ENCODE measurements at places on chromosomes 2 and 18.

DNA sequence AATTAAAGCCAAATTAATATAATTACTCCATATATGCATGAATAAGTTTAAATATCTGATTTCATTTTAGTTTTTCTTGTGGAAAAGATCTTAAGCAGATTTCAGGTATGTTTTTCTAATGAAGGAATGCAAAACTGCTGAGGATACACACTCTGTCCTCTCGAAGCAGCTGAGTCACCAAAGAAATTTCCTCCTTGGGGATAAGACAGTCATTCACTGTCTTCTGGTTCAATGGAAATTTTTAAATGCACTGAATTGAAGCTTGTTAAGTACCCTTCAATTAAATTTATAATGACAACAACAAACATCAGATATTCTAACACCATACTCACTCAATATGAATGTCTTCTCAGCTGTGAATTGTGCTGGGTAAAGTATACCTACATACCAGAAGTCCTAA lies 101.5 kb upstream of the DNER start:
- DNase-seq: no peak

GRCh38 chr2:197804758-197805714 lies 643 bp downstream of the PLCL1 start:
- DNase-seq: peak; percentile 10

DNA sequence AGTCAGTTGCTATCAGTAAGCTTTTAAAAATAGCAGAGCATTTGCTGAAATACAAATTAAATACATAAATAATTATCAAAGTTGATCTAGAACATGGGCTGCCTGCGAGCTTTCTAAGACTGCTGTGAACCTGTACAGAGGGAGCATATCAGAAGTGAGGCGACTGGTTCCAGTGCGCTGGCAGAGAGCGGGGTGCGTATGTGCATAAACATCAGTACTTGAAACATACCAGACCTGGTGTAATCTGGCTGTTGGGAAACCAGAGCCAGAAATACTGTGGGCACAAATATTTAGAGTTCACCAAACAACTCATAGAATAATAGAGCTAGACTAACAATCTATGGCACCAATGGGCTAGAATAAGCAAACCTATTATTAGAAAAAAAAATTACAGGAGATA lies 27.3 kb downstream of the PDIA6 start:
- DNase-seq: no peak

- DNase-seq: no peak
Observed at GRCh38 chr2:118856978-118857676, 9.7 kb upstream of the EN1 start.

DNA sequence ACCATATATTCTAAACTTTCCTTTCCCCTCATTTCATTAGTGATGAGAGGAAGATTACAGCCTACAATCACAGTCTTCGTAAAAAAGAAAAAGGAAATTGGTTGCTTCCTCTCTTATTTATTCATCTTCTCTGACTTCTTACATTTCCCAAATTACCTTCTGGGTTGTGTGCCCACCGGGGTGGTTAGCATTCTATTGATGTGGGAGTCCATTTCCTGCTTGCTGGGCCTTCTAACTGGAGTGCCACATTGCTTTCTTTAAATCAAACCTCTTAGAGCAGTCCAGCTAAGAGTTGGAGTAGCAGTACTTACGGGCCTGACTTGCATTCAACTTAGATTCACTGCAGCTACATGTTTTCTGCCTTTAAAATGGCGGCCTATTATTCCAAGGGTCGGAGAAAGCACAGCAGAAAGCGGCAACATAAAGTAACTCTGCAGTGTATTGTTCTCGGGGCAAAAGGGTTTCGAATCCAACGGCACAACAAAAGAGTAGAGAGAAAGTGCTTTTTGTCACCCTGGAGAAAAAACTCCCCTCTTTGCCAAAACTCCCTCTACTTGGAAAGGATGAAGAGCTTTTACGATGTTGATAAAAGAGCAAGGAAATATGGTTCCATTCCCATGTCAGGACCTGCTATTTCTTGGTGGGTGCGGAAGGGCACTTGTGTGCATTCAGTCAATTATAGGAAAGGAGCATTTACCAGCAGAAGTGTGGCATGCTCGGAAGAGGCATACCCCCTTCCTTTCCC lies 110.6 kb upstream of the DLX2 start:
- no peak for DNase-seq

GRCh38 chr18:49168281-49168985 lies 217.7 kb upstream of the SMAD7 start:
- DNase-seq: no peak

- DNase-seq: no peak
Observed at GRCh38 chr2:133247631-133248030, 320.6 kb downstream of the NCKAP5 start.

- DNase-seq: no peak
Observed at GRCh38 chr2:173961346-173961705, 3.8 kb downstream of the SP3 start.

GRCh38 chr2:176269319-176270099 lies at the start of gene MTX2:
TSS of gene MTX2 (plus strand) at chr2:176269442. CDS start at chr2:176269630, 188 bp downstream.
- peak; percentile 43 for DNase-seq

DNA sequence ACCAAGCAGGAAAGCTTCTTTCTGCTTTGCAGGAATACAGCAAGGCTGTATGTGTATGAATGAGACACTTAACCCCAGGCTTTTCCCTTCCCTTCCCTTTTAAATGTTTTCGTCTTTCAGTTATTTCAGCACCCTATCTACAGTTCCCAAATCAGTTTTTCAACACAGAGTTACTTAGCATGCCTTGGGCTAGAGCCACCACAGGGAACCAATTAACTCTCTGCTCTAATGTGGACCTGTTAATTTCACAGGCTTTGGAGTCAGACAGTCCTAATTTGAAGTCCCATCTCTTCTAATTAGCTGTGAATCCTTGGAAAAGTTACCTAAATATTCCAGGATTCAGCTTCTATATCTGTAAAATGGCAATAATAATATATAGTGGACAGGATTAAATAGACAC lies 89.2 kb upstream of the REG3A start:
- no peak for DNase-seq

GRCh38 chr18:42882122-42882521 lies 233.4 kb downstream of the RIT2 start:
- no peak for DNase-seq

DNA sequence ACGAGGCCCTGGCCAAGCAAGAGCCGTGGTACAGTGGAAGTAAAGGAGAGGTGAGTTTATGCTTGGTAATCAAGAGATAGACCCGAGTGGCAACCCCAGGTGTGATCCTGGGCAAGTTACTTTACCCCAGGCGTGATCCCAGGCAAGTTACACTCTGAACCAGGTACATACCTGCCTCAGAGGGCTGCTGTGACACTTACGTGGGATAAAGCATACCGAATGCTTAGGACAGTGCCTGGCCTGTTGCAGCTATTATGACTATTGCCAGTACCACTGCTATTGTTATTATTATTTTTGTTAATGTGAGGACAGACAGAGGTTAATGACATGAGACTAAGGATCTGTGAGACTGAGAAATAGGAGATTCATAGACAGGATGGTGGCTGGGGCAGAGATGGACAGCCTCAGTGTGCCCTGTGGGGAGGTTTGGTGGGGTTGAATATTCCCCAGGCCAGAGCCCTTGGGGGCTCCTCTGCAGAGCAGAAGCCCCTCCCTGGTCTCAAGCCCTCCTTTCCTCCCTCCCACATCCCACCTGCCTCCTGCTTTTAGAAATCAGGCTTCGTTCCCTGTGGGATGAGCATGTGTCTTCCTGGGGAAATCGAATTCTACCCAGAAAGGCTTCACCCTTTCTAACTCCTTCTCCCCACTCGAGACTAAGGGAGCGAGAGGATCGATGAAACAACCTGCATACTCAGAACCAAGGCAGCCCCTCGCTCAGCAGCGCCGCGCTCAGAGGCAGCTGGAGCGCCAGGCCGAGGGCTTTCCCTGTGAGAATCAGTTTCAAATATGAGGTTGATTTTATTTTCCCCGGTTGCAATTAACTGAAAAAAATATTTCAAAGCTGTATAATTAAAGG lies 62.0 kb upstream of the SIX3 start:
- DNase-seq: no peak

DNA sequence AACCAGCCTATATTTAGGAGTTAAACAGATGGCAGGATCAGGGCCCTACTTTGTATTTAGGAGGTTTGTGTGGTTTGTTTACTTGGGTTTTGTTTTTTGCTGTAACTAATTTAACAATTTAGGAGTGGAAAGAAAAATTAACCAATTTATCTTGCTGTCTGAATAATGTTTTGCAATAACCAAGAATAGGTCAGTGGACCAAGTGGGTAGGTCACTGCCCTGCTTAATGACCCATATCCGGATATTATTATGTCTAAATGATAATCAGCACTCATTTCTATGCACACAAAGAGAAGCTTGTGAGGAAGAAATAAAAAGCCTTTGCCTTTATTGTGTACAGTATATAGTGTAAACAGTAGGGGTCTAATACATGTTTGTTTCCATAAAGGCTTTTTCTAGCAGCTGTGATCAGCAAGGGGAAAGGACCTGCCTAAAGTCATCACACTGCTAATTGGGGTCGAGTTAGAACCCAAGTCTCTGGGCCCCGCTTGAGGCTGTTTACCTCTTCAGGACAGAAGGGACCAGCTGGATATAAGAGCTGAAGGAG lies 76.6 kb downstream of the TGOLN2 start:
- DNase-seq: no peak

GRCh38 chr2:1091895-1092585 lies 141.4 kb downstream of the SNTG2 start:
- no peak for DNase-seq

DNA sequence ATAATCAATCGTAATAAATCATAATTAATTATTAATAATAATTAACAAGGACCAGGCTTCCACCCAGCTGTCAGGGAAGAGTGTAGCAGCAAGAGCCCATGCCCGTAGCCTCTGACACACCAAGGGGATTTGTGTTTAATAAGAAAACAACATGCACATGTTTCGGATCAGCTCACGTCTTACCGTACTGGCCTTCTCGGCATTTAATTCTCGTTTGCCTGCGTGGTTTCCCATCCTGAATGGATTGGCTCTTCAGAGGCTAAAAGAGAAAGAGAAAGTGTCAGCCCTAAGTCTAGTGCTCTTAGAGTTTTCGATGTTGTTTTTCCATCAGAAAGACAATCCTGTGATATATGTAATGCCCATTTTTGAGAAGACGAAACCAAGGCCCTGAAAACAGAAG lies 27.6 kb downstream of the MBP start:
- DNase-seq: no peak

DNA sequence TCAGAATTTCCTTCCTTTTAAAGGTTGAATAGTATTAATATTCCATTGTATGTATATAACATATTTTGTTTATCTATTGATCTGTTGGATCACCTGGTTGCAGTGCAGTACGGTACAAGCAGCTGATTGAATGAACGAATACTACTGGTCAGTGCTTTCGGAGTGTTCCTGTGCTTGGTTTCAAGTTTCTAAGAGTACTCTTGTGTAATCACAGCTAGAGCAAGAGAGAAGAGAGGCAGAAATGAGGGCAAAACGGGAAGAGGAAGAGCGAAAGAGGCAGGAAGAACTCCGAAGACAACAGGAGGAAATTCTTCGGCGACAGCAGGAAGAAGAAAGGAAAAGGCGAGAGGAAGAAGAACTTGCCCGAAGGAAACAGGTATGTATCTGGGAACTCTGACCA lies 40.3 kb upstream of the KCNJ13 start:
- no peak for DNase-seq

- no peak for DNase-seq
Observed at GRCh38 chr2:109563980-109564550, 49.7 kb downstream of the SEPTIN10 start.

GRCh38 chr2:220999356-220999755 lies 572.7 kb downstream of the EPHA4 start:
- no peak for DNase-seq

GRCh38 chr2:43718530-43719124 lies 42.4 kb upstream of the C1GALT1C1L start:
- no peak for DNase-seq

- DNase-seq: no peak
Observed at GRCh38 chr2:69985688-69986087, 24.3 kb upstream of the ASPRV1 start.

DNA sequence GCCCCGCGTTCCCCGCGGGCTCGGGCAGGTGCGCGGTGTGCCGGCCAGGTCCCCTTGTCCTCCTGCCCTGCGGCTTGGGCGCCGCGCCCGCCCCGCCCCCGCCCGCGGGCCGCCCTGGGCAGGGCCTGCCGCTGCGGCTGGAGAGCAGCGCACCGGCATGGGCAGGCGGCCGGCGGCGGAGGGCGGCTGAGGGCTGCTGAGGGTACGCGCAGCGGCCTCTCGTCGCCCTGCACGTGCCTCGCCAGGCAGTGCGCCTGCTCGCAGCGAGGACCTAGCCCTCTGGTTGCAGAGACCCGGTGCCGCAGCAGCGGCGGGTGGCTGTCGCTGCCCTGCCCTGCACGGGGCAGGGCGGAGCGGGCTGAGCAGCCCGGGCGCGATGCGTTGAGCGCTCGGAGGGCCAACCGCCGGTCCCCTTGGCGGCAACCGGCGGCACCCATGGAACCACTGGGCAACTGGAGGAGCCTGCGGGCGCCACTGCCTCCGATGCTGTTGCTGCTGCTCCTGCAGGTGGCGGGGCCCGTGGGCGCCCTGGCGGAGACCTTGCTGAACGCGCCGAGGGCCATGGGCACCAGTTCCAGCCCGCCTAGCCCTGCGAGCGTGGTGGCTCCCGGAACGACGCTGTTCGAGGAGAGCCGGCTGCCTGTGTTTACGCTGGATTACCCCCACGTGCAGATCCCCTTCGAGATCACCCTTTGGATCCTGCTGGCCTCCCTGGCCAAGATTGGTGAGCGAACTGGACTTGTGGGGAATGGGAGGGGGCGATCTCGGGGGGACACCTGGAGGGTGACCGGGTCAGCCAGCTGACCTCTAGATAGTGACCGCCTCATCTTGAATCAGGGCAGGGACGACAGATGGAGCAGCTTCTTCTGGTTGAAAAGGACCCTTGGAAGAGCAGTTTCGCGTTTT lies at the start of gene SLC9A2:
TSS of gene SLC9A2 (plus strand) at position 140 of the 906 bp plus-strand sequence. CDS start at position 436, 296 bp downstream.
- no peak for DNase-seq

- no peak for DNase-seq
Observed at GRCh38 chr18:69128978-69129377, 271.7 kb upstream of the DOK6 start.

- no peak for DNase-seq
Observed at GRCh38 chr2:3126171-3126910, 251.3 kb downstream of the EIPR1 start.

DNA sequence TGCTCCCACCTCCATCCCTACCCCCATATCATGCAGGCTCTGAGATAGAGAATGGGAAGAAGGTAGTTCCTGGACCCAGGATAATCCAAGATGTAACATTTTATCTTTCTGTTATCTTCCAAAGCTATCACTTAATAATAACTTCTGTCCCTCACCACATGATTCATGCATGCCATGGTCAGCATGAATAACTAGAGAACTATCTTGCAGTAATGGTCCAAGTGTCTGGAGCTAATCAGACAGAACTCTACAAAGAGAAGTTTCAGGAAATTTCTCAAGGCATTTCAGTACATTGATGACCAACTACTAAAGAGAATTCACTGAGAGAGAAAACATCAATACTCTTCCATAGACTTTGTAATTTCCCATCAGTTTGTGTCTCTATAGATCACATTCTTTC lies 1469.7 kb upstream of the PIK3C3 start:
- DNase-seq: no peak

- DNase-seq: no peak
Observed at GRCh38 chr2:98556344-98557033, 51.8 kb downstream of the COA5 start.

GRCh38 chr2:120566331-120567035 lies 169.2 kb upstream of the GLI2 start:
- no peak for DNase-seq

GRCh38 chr18:32802591-32803451 lies 30.0 kb upstream of the KLHL14 start:
- no peak for DNase-seq
